ENCODE measurements at places on chromosomes 3 and 15.
A peak's percentile ranks its signal among the peaks of the same experiment; 100 is the strongest.

GRCh38 chr3:49302613-49303012, 25.6 kb upstream of the C3orf62 start:
- no peak for DNase-seq

DNA sequence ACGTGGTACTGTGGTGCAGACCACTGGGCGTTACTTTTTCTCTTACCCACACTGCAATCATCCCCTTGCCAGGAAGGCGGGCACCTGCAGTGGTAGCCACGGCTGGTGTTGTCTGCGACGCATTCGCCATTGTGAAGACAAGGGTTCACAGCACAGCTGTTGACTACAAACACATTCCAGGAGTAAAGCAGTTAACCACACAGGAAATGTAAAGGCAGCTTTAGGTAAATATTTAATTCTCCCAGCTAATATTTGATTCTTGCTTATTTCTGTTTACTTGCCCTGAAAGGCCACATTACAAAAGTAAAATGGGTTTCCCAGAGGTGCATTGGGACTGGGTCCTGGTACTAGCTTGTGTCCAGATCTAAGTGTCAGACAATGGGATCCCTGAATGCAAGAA, 45.4 kb downstream of the HEG1 start:
- no peak for DNase-seq

DNA sequence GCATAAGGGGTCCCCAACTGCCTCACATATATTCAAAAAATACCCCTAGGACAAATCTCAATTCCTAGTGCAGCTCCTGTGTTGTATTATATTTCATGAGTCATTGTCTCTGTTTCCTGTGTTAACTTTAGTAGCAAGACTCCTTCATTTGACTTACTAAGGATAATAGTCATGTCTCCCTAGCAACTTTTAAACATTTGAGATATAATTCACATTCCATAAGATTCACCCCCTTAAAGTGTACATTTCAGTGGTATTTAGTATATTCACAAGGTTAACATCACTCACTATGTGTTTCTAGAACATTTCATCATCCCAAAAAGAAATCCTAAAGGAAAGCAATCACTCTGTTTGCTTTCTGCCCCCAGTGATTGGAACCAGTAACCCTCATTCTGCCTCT, 121.3 kb upstream of the WNT7A start:
- no peak for DNase-seq

DNA sequence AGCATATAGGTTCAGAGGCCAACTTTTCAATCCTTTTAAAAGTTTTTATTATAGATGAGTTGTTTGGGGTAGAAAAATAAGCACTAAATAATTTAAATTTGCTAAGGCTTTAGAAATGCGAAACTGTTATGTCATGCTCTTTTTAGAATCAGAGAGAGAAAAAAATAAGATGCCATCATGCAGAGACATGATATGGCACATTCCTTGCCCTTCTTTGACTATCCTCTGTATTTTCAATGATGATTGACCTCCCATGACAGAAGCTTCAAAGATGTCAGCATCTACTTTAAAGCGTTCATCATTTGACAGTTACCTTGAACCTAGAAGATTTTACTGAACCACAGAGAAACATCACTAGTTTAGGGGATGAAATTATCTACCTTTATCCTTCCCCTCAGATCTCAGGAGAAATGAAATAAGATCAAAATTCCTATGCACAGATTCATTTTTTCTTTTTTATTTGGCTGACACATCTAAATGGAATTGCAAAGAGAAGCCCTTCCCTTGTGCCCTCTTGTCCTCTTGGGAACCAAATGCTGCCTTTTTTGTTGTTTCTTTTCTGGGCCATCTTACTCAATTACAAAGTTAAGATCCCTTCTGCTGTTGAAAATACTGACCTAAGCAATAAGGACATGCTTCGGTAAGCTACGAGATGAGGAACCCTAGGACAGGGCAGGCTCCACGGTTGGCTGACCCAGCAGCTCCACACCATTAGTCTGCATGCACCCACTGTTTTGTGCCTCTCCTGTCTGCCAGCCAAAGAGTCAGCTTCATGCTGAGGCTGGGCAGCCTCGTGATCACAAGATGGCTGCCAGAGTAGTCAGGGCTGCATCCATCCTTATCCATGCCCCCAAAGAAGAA, 289.7 kb upstream of the TPM1 start:
- DNase-seq: no peak

DNA sequence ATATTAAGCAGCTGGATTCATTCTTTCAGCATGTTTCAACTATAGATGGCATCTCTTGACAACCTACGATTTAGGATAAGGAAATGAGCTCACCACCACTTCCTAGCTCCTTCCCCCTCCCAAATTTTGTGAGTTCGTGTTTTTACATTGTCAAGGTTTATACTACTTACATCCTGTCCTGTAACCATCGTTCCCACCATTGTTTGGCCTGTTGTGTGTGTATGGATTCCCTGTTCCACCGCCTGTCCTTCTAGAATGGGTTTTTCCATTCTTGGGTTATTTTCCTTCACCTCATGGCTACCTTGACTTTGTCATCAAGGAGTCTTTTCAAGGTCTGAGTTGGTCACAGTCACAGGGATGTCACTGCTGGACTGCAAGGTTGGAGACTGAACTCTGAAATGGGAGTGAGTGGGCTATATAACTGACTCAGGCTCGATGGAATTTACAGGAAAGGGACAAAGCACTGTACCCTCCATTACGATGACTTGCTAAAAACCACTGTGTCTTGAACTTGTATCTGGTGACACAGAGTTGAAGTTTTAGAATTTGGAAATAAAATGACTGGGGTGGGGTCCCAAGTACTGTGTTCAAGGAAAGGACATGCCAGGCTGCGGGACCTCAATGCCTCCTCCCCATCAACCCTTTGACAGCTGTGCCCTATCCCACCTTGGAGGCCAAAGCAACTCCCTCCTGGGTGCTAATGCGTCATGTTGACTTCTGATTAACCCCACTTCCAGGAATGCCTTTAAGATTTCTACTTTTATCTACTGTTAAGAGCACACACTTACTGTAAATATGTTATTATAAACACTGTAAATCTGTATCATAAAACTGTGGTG, 66.8 kb upstream of the BLM start:
- no peak for DNase-seq

- DNase-seq: no peak
These were observed 106.0 kb upstream of the ADPGK start for GRCh38 chr15:72889545-72889944.

DNA sequence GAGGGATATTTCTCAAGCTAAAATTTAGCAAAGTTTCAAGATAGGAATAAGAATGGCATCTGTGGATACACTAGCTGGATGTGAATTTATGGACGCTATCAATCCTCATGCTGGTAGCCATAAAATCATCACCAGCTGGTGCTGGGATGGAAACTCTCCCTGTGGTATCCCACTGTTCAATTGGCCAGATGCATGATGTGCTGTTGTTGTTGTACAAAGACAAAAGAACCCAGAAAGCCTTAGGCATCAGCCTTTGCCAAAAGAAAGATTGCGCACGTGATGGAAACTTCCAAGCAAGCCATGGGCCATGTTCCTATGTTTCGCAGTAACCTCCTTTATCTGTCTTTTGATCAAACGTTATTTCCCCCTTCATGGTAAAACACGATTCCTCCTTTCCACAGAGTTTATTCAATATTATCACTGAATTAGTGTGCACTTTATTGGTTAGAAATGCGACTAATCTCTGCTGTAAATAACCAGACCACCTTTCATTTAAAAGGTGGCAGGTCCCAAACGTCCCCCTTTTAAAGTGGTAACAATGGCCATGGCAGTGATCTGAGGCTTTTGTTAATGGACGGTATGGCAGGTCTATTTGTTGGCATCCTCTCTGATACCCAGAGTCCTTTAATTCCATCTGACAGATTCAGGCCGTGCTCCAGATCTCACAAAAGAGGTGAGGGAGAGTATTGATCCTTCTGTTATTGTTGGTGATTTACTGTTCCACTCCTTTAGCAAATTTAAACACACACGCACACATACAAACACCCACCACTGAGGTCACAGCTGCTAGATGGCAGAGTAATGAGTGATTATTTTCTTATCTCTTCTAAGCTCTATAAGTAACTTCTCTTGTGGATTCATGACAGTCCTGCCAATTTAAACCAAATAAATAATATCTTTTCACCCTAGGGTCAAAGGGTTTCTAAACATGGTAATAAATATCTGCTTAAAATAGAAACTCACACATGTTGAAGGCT, 291.2 kb upstream of the KCNMB2 start:
- DNase-seq: no peak

- DNase-seq: peak; percentile 29
These were observed 360.0 kb upstream of the PROK2 start for GRCh38 chr3:72144773-72145505.

- DNase-seq: peak; percentile 16
These were observed 196.8 kb downstream of the PLCL2 start for GRCh38 chr3:17081520-17081919.

DNA sequence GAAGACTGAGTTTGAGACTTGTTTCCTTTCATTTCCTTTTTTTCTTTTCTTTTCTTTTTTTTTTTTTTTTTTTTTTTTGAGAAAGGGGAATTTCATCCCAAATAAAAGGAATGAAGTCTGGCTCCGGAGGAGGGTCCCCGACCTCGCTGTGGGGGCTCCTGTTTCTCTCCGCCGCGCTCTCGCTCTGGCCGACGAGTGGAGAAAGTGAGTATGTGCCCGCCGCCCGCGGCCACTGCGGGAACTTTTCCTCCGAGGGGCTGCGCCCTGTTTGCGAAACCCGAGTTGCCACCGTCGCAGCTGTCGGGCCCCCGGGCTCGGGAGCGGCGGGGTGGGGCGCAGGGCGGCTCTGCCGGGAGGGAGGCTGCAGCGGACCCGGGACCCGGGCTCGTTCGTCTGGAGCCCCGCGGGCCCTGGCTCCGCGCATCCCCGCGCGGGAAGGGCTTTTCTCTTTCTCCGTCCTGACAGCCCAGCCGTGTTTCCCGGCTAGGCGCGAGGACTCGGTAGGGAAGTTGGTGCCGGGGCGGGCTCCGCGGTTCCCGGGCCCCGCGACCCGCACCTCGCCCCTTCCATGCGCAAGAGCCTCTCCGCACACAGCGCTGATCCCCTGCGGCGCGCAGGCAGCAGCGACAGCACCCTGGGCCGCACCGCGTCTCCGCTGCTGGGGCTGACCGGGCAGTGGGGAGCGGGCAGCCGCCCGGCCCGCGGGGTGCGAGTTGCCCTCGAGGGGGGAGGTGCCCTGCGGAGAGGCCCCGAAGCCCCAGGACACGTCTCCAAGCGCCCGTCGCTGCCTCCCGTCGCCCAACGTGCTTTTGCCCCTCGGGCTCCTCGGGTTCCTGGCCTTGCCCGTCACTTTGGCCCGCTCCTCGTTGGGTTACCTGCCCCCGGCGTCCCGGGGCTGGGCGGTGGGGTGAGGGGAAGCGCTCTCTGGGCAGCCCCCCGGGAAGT, 1.4 kb downstream of the IGF1R start:
- peak; percentile 58 for DNase-seq

- no peak for DNase-seq
These were observed 16.1 kb downstream of the ATP10A start for GRCh38 chr15:25847051-25847450.

DNA sequence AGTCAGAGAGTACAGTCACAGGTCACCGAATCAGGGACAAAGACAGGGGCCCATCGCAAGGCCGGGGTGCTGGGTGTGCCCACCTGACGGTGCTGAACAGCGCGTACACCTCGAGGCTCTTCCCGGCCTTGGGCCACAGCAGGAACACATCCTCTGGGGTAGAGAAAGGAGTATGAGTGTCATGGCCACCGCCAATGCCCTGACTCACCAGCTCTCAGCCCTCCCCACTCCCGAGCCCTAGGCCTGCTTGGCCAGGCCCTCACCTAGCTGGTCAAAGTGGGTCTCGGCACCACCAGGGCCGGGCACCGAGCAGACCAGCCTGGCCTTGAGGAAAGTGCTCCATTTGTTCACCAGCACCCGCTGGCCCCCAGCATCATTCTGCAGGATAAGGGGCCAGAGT, 4.2 kb downstream of the SEMA3G start:
- DNase-seq: no peak

DNA sequence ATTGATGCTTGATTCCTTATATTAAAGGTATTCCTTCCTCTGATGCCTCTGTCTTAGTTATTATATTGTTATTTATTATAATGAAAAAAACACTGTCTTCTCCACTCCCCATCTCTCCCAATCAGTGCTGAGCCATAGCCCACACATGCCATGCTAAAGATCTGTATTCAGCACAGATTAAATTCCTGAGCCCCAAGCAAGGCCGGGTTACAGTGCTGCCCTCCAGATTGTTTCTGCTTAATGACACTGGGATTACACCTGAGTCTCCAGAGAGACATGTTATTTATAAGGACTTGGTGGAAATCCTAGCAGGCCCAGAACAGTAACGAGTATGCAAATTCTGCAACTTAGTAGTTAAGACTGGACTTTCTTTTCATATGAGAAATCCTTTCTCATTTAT, 305.9 kb upstream of the UMPS start:
- no peak for DNase-seq

DNA sequence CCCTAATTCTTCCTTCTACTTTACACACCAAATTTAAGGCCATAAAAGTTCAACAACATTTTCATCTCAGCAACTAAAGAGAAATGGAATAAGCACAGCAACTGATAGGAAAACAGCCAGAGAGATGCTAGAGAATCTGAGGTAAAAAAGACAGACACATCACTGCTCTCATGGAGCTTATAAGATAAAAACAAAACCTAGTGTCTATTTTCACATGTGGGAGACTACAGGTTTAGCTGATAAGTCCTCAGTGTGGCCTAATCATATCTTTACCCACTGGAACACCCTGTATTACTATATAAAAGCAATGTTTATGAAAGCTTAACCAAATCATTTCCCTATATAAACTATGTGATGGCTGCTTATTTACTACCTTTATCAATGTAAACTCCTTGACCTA, 33.0 kb downstream of the KPNA4 start:
- DNase-seq: no peak

DNA sequence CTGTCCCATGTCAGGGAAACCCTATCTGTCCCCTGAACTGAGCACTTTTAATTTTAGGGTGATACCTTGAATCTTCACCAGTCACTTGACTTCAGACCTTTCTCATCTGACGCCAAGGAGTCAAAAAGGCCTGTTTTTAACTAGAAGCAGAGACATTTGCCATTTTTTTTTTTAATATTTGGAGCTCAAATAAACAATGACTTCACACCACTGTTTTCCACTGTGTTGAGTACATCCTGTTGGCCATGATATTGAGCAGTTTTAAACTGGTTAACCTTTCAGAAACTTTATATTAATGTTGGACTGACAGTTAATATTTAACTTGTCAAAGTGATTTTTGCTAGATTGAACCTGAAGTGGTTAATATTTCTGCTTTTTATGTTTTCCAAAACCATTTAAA, 28.2 kb downstream of the DAG1 start:
- DNase-seq: no peak

GRCh38 chr3:131620977-131621376, 118.2 kb upstream of the MRPL3 start:
- DNase-seq: no peak

Data from ELF-1 (cell line).